ENCODE measurements at places on chromosomes 7 and 10.

GRCh38 chr10:110892602-110893288 is 21.0 kb downstream of the PDCD4 start:
- DNase-seq: no peak

GRCh38 chr10:21257919-21258318 is 267.6 kb downstream of the SKIDA1 start:
- DNase-seq: no peak

GRCh38 chr7:99004216-99004615 is 125.9 kb downstream of the TRRAP start:
- no peak for DNase-seq

DNA sequence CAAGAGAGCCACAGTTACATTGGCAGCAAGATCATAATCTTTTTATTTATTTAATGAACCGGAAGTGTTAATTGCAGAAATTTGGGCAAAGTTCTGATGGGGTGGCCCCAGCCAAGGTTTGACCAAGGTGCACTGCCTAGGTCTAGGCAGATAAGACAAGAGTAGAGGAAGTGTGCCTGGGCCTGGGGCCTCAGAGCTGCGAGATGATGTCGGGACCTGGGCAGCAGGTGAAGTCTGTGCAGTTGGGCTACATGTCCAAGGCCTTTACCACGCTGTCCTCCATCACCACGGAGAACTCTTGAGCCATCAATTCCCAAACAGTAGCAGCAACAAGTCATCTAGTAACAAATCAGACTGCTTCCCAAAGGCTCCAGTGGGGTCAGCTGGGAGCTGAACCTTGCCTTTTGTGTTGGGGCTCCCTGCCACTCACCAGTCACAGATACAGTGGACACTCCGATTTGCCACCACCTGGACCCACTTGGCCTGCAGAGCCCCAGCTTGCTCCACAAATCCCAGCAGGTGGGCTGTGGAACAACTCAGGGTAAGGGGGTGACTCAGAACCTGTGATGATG is 52.5 kb upstream of the COMTD1 start:
- no peak for DNase-seq

- no peak for DNase-seq
Observed at GRCh38 chr10:14052931-14053330, 277.8 kb downstream of the FRMD4A start.

DNA sequence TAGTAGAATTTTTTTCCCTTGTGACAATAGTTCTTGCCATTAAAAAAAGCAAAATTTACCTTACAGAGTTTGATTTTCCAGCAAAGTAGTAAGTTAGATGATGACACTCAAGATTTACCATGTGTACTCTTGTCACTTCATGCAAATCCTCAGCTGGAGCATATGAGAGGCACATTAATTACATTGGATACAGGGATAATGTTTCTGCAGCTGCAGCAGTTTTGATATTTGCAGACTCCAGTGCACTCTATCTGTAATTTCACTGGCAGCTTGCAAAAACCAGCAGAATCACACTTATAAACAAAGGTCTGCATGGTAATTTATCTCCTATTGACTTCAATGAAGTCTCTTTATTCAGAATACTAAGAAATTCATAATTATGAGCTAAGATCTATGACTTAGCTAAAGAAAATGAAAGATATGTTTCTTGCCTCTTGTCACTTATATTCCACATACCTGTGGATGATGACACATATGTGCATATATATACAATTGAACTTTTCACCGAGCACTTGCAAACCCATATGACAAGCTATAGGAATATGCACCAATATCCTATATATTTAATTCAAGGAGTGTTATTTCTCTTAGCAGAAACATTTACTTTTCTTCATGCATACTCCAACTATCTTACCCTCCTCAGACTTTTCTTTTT is 530.6 kb downstream of the PHTF2 start:
- no peak for DNase-seq

GRCh38 chr7:2452074-2452507 is 24.1 kb downstream of the GRIFIN start:
- DNase-seq: peak; percentile 8

GRCh38 chr10:68333058-68333395 is 299 bp upstream of the PBLD start:
- DNase-seq: no peak

- DNase-seq: no peak
Observed at GRCh38 chr10:70500368-70500767, 21.8 kb downstream of the PALD1 start.

DNA sequence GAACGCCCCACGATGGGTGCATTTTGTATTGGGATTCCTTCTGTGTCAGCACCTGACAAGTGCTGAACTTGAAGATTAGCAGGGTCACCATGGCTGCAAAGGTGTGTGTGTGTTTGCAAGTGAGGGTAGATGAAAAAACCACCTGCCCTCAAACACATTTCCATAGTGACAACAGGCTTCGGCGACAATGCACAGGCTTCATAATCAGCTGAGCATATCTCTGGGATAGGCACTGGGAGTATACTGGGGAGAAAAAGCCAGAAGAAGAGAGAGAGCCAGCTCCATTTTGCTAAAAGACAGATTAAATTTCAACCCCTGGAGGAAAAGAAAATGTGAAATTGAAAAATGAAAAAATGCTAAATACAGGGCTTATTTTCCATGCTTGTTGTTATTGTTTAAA is 656.1 kb downstream of the INHBA start:
- DNase-seq: no peak

DNA sequence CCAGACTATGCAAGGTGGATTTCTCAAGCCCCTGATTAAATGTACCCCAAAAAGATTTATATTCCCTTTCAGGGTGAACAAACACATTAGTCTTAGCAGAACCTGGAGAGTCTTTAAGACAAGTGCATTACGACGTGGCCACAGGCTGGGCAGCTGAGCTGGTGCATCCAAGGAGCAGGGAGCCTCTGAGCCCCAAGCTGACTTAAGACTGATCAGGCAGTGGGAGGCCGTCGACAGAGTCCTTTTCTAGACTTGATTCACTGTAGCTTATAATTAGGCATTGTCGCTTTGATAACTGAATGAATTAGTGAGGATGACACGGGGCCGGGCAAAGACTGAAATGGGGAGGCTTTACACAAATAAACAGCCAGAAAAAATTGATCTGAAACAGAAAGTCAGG is 353.2 kb downstream of the GPAM start:
- no peak for DNase-seq

DNA sequence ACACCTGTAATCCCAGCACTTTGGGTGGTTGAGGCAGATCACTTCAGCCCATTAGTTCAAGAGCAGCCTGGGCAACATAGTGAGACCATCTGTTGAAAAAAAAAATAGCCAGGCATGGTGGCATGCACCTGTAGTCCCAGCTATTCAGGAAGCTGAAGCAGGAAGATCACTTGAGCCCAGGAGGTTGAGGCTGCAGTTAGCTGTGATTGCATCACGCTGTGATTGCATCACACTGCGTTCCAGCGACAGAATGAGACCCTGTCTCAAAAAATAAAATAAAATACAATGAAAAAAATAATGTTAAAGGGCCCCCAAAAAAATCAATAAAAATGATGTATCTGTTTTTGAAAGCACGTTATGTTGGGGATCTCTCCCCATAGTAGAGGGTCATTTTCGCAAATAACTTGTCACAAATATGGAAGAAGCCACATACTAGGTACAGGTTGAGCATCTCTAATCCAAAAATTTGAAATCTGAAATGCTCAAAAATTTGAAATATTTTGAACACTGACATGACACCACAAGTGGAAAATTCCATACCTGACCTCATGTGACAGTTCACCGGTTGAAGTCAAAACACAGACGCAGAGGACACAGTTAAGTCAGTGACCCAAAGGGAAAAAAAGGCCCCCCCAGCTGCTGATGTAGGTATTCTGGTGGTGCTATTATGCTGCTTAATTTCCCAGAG is 9.5 kb downstream of the CISD1 start:
- DNase-seq: no peak

DNA sequence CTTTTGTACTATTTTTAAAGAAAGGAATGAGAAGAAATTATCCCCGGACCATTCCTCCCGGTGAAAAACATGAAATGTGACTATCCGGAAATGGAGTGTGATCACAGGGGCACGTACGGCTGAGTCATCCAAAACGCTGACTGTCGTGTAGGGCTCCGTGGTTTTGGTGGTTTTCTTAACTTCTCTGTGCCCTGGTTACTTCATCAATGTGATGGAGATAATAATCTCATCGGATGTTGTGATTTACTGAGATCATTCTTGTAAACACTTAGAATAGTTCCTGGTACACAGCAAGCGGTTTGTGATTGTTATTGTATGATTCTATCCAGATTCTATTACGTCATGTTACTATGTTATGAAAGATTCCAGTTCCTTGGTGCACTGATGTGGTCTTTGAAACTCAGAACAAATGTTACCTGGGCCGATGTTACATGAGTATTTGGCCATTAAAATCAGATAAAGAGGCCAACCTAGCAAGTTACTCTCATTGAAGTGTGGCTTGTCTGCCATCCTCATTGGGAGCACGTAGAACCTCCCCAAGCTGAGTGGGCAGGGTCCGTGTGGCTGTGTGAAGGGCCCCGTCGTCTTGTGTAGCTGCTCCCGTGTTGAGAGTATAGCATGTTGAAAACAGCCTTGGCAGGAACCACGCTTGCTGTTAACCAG is 99.5 kb downstream of the CAMK1D start:
- DNase-seq: peak; percentile 67

DNA sequence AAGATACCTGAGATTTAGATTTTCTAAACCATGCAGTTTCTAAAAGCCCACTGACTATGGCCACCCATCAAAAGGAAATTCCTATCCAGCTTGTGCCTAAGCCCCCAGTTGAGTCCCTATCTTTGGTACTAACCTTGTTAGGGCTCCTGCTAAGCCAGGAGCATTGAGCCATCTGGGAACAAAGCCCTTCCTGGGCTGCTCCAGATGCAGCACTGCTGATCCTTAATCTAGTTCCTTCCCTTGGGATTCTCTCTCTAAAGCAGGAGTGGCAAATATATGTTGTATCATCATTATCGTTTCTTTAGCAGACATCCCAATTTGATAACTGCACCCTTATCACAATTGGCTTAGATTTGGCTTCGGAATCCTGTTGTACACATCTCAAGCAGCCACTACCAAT is 24.7 kb upstream of the PDLIM1 start:
- no peak for DNase-seq

GRCh38 chr7:26500749-26501352 is 209.2 kb downstream of the SNX10 start:
- no peak for DNase-seq

DNA sequence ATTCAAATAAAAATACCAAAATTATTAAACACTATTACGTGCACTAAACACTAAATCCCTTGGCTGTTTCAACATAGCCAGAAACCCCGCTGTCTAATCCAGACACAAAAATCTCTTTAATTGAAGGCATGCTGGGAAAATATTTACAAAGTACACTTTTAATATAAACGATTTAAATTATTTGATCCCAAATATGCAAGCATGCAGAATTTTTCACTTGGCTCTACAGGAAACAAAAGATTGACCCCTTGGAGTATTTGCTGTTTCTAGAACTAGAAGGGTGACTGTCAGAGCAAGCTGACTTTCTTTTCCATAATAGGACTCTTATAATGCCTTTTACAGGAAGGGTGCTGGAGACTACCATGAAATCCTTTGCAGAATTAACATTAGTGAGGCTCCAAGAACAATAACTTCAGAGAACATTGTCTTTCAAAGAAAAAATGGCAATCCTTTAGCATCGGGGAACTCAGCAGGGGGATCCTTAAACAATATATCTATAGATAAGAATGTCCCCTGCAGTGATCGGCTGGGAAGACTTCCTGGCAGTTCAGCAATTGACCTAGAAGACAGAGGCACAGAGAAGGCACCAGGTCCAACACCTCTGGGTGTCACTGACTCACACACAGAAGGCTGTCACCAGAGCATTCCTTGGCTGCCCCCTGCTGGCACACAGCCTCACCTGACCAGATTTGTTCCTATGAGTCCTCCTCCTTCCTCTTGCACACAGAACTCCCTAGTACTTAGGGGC is 55.8 kb upstream of the MRLN start:
- peak; percentile 50 for DNase-seq

DNA sequence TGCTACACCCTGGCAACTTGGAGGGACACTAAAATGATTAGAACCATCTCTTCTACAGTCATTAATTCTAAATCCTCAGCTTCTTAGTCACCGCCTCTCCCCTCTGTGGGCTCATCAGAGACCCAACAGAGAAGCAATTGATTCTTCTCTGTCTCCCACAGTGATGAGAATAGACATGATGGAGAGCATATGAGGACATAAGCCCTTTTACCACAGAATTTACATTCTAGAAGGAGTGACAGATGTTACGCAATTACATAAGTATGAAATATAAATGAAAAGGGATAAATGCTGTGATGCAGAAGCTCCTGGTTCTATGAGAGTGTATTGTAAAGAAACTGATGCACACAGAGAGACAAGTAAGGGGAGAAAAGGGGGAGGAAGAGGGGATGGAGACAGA is 18.1 kb upstream of the ABCB5 start:
- no peak for DNase-seq

DNA sequence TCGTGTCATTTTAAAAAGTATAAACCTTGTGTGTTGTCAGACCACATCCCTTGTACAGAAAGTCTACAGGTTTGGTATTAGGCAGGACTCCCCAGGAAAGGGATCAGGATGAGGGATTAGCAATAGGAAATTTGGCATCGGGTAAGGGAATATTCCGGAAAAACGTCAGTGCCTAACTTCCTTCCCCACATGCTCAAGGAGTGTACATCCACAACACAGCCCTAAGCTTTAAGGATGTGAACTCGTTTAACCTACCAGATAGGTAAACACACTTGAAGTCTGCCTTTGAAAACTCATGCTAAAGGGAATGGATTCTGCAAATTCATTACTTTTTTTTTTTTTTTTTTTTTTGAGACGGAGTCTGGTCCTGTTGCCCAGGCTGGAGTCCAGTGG is 194.9 kb downstream of the SKIDA1 start:
- DNase-seq: no peak

DNA sequence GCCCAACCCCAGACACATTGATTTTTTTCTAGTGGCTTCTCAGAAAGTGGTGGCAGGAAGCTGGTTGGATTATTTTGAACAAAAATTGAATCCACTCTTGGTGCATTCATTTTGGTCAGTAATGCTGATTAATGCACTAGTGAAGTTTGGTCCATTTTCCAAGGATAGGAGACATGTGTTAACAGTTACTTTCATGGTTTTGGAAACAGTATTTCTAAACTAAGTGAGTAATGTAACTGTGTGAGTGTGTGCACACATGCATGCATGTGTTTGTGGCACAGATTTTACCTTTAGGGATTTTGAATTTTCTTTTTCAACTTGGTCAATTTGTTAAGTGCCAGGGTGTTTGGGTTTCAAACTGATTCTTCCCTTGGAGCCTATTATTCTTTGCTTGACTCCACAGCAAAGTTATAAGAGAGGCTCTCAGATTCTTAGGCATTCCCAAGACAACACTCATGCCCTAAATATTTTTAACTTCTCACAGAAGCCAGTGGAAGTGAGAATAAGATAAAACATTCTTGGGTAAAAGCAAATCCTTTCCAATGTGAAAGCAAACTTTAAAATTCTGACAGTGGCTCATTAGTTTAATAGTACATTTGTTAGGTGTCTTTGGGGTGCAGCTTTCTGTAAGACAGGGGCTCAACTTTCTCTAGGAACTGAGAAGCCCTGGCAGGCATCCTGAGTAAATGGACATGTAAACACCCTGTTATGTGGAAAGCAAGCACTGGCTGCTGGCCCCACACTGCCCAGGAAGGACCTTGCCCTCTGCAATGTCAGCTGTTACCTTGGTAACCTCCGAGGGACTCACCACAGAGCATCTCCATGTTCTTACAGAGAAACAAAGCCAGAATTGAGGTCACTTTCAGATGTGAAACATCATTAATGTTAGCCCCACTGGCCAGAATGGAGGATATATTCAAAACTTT is 68.4 kb downstream of the ASAH2B start:
- no peak for DNase-seq

All from stimulated activated CD8-positive, alpha-beta memory T cell treated with anti-CD3 and anti-CD28 coated beads, Interleukin-15, amount 100 ng/mL, for 48 hours (primary cell).